ENCODE measurements at places on chromosomes 1 and 21. TPM values are rescaled to one million over a fixed set of nuclear protein-coding genes. Genes with fewer than 3 reads are reported as not detected.

GRCh38 chr1:76593618-76594017, 273.7 kb upstream of the ST6GALNAC5 start:
- no peak for DNase-seq

The DCST1 gene
- not detected for total RNA-seq

- DNase-seq: no peak
Measured at GRCh38 chr1:203168256-203168786, 7.3 kb downstream of the MYBPH start.

- no peak for DNase-seq
Measured at GRCh38 chr1:176799327-176799726, 336.4 kb downstream of the PAPPA2 start.

DNA sequence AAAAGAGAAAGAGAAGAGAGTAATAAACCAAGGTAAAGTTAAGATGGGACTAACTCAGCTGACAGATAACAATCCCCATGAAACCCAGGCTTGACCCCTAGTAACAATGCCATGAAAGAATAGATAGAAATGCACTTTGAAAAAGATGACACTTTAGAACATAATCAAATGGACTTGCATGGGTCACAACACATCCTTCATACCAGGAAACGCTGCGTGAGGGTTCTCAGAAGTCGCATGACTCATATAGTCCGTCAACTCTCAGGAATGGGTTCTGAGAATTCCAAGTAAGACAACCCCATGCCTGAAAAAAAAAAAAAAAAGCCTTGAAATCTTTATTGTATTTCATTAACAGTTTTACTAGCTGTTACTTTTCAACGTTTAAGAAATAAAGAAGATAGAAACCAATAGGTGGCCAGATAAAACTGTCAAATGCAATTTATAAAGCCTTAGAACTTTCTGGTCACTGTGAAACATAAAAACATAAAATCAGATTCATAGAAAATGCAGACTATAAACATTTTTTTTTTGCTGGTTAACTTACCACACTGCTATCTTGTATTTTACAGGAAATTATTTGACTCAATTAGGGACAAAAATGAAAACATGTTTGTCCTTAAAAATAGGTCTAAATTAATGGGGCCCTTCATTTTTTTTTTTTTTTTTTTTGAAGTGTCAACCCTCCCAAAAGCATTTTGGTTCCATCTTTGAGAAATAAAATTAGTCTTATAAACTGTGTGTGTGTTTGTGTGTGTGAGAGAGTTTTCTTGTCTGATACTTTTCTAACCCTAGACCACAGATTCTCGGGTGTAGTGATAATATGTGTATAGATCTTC, 202.1 kb downstream of the NCAM2 start:
- peak; percentile 28 for DNase-seq

The ITGB2 gene
- 3.0 TPM for total RNA-seq

DNA sequence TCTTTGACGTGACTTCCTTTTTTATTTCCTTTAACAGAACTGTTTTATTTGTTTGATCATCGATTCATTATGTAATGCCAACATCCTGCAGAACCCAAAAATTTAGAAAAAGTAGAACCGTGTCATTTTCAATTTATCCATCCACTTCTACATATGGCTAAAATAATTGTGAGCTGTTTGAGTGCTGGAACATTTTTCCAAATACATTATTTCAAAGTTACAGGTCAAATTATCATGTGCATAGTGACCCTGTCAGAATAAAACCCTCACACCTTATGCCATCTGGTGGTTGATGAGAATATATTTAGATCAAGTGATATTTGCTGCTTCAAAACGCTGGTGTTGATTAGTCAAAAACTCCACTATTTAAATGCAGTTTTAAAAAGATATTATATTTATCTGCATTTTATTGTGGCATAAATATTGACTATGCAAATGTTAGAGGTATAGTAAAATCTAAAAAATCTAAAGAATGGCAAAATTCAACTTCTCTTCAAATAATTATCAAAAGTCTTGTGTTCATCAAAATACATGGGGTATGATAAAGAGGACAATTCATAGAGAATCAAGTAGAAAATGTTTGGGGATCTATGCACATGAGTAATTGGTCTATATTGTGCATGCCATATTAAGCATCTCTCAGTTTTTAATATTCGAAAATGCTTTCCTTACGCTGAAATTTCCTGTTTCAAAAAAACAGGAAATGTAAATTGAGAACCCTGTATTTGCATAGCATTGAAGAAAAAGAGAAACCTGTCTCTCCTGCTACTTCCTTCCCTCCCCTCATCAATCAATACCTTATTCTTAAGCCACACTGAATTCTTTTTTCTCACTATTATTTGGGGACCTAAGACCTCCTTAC, 39.7 kb downstream of the UBE2U start:
- no peak for DNase-seq

The VWA5B1 gene
- not detected for total RNA-seq

All from Panc1 (cell line).